ENCODE measurements at places on chromosomes 6 and 20.

- no peak for DNase-seq
Measured at GRCh38 chr6:168451805-168452517, 11.0 kb downstream of the SMOC2 start.

DNA sequence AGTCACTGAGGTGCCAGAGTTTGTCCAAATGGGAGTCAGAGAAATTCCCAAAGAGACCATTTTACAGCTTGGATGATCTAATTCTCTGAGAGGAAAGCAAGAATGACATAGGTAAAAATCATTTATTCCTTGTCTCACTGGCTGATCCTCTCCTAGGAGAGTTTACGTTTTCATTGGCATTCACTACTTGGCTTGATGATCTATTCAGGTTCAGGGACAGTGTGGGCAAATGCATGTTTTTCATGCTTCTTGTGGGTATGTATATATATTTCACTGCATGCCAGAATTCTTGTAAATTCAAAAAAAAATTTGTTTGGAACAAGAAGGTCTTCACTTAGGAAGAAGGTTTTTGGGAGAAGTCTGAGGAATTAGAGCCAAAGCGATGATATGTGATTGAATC is 403.4 kb upstream of the JAG1 start:
- no peak for DNase-seq

GRCh38 chr6:48916607-48917006 is 546.4 kb downstream of the MMUT start:
- no peak for DNase-seq

GRCh38 chr6:132527791-132528190 is 10.3 kb upstream of the TAAR9 start:
- no peak for DNase-seq

- DNase-seq: no peak
Measured at GRCh38 chr20:57536771-57537724, 12.1 kb upstream of the CTCFL start.

DNA sequence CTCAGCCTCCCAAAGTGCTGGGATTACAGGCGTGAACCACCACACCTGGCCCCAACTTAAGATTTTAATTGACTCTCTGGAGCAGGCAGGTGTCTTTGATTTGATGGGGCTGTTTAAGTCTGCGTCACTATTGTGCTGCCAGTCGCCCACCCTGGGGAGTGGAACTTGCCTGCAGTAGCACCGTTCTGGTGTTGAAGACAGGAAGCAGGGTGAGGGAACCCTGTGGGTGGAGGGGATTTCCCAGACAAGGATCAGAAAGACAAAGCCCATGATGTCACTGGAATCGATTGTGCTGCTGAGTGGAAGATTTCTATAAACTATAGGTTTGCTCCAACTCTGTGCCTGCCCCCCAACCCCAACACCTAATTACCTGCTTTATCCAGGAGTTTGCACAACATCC is 11.0 kb downstream of the ALDH8A1 start:
- no peak for DNase-seq

GRCh38 chr6:45031601-45032000 is 296.5 kb upstream of the RUNX2 start:
- no peak for DNase-seq

- no peak for DNase-seq
Measured at GRCh38 chr6:153831350-153832078, 207.5 kb upstream of the OPRM1 start.

DNA sequence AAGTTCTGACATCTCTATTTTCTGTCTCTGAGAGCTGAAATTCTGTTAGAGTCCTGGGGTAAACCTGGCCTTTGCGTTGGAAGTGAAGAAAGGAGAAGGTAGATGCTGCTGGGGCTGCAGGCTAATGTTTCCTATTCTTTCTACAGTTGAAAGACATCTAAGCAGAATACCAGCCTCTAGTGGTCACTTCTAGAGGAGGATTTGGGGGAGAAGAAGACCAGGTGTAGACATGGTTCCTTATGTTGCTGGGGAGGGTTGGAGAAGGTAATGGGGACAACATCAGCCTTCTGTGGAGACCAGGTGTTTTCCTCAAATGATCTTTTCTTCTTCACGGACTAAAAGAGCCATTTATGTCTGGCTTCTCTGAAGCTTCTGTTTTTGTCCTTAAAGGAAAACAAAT is 62.6 kb downstream of the BTBD3 start:
- no peak for DNase-seq

- DNase-seq: no peak
Measured at GRCh38 chr6:155088856-155089255, 93.7 kb downstream of the TIAM2 start.

- DNase-seq: peak; percentile 75
Measured at GRCh38 chr6:21559238-21559637, 34.3 kb upstream of the SOX4 start.

- no peak for DNase-seq
Measured at GRCh38 chr6:74000666-74001490, 304.9 kb downstream of the CD109 start.

- no peak for DNase-seq
Measured at GRCh38 chr20:37521061-37521771, at the start of gene NNAT. Gene NNAT (plus strand): TSS chr20:37521250. CDS start chr20:37521332, 82 bp downstream.

DNA sequence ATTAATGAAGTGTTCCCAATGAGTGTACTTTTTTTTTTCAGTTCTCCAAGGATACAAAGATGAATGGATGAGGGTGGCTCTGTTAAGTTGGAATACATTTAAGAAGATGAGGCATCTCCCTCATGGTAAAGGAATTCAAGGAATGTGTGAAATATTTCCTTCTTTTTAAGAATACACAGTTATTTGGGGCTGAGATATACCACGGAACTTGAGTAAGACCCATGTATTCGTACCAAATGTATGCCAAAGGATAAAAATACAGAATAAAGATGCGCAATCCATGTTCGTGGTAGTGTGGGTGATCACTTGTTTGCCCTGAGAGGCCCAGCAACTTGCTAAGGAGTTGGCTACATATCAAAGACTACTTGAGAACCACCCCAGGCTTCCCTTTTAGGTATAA is 164.2 kb upstream of the TCF21 start:
- no peak for DNase-seq
